ENCODE measurements at places on chromosomes 2 and 18.

DNA sequence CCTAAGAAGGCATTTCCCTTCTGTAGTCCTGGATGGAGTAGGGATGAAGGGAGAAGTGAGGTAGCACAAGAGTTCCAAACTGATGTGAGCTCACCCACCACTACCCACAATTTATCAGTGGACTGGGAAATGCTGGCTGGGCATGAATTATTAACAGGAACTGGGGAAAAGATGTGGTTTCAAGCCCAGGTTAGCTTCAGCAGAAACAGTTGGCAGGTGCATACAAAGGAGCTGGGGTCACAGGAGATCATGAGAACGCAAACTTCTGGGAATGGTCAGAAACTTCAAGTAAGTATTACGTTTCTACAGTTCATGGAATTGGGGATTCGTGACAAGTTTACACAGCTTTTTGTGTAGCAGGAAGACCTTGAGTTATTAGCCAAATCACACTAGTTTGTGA, 5.4 kb downstream of the CCDC141 start:
- no peak for DNase-seq

- no peak for DNase-seq
Observed at GRCh38 chr2:134231301-134231964, 22.4 kb upstream of the MGAT5 start.

DNA sequence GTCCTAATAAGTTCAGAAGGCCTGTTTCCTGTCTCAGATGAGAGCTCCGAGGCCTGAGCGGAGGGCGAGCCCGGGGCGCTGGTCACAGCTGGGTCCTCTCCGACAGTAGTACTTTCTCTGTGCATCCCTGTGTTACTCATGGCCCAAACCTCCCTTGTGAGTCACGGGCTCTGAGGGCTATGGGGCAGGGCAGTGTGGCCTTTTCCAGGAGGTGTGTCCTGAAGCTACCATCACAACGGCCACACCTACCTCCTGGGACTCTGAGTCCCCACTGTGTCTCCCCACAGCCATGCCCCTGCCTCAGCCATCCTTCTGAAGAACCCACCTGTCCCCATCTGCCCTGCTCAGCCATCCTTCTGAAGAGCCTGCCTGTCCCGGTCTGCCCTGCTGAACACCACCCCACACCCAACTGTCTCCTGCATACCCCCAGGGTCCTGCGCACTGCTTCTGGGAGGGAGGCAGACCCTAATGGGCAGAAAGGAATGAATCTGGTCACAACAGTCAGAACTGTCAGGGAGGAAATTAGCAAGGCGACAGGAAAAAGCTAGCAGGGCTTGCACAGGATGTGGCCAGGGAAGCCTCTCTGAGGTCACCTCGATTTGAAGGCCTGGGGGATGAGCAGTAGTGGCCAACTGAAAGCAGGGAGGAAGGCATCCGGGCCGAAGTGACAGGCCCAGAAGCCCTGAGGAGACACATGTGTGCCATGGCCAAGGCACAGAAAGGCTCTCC, 145.4 kb upstream of the RIOK3 start:
- peak; percentile 5 for DNase-seq

DNA sequence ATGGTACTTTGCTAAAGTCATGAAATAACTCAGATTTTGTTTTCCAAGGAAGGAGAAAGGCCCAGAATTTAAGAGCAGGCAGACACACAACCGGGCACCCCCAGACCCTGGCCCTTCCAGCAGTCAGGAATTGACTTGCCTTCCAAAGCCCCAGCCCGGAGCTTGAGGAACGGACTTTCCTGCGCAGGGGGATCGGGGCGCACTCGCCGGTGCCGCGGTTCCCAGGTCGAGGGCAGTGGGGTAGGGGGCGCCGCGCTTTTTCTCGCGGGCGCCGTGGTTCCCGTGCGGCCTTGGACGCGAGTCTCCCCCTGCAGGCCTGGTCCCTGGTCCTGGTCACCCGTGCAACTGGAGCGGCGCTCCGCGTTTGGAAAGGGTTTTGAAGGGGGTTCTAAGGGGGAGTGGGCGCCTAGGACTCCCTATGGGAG, 1.2 kb downstream of the ZNF236 start:
- DNase-seq, result no peak

DNA sequence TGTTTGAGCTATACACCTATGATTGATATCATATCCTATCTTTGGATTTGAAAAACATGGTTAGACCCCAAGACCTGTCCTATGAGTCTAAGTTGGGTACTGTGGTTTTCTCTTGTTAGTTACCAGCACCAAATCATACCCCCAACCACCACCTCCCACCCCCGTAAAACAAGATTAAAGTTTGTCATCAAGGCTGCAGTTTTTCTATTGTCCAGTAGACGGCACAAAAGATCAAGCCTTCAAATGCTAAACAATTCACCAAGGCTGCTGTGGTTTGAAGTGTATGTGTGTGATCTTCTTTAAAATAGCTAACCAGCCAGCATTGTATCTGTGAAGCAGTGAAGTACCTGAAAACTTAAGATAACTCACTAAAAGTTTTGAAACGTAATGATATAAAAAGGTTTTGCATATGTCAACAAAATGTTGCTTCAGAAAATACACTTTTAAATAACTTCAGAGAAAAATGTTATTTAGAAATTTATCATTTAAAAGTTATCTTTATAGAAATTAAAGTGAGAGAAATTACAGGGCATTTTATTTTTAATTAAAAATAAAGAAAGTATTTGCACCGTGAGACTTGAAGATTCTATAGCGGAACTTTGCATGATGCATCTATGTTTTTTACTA, 5.8 kb upstream of the MEIS1 start:
- no peak for DNase-seq

All from stimulated activated CD8-positive, alpha-beta memory T cell treated with anti-CD3 and anti-CD28 coated beads, Interleukin-7, amount 100 ng/mL, for 4 hours (primary cell).